ENCODE measurements at places on chromosomes 12 and 14.

DNA sequence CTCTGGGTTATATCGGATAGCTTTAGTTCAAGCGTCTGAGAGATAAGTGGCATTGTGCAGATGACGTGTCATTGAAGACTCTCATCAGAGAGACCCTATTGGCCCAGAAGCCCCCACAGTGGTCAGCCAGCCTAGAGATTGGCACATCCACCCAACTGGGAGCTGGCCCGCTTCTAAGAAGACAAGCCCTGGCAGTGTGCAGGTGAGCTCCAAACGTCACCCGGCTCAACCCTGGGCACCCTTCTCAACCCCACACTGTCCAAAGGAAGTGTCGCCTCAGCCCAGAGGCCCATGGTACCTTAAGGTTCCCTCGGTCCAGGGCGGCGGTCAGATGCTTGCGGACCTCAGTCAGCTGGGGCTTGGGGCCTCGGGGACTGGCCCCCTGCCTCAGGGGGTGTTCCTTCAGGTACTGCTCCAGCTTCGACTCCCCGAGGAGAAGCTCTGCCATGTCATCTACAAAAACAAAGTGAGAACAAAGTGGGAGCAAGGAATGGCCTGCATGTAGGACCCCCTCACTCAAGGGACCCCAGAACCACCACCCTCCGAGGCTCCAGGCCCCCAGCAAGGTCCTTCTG, 30.3 kb downstream of the TTC7B start:
- DNase-seq, result no peak

DNA sequence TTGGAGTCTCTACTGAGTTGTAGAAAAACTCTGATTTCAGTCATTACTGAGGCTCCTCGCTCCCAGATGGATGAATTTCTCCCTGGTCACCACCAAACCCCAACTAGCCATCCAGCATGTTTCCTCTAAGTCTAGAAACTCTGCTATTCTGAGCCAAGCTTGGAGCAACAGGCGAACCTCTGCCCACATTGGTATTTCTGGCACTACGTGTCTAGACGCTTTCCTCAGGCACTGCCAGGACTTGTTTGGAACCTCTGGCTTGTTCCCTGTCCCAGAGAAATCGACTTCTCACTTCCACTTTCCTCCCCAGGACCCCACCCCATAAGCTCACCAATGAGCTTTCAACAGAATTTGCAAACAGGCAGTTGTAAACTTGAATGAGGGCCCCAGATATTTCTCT, 27.6 kb downstream of the WSCD2 start:
- no peak for DNase-seq

GRCh38 chr14:24240110-24240918, 2.1 kb downstream of the TINF2 start:
- DNase-seq, result no peak

DNA sequence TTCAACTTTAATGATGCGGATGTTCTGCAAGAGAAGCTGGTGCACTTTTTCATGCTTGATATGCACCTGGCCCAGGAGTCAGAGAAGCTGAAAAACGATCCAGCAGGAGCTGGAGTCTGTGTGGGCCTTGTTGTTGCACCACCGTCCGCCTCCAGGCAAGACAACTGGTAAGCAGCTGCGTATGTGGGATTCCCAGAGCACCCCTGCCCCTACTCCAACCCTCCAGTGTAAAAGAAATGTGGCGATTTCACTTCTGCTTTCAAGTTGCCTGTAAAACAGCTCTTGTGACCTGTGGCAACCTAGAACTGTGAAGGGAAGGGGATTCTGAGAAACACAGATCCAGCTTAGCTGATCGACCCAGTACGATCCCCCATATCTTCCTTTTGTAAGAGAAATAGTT, 154.1 kb upstream of the PELI2 start:
- DNase-seq, result no peak

DNA sequence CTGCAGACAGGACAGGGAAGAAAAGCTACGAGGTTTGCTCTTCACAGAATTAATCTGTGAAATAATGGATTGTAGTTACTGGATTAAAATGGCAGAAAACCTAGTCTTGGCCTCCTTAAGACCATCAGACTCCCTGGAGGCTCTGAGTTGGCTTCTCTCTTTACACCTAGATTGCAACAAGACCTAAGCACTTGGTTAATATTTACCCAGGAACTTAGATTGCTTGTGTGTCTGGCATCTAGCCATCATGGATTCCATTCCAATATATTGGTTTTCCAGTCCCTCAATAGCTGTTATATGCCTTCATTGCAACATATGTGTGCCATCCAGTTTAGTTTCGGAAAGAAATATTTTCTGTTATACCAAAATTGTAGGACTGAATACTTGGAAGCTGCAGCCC, 1.9 kb upstream of the GTF2A1 start:
- no peak for DNase-seq

DNA sequence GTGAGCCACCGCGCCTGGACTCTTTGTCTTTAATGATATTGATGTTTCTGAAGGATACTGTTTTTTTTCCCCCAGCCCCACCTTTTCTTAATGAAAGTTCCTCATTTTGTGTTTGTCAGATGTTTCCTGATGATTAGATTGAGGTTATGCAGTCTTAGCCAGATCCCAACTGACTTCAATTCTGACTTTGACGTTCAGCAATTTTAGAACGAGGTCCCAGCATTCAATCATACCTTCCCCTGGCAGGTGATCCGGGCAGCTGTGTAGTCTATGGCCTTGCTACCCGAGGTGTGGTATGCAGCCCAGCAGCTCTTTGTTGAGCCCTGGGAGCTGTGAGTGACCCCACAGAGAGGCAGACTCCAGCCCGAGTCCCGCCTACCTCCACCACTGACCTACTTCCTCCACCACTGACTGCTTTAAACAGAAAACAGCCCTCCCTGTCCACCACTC, 82.7 kb downstream of the LGMN start:
- no peak for DNase-seq

DNA sequence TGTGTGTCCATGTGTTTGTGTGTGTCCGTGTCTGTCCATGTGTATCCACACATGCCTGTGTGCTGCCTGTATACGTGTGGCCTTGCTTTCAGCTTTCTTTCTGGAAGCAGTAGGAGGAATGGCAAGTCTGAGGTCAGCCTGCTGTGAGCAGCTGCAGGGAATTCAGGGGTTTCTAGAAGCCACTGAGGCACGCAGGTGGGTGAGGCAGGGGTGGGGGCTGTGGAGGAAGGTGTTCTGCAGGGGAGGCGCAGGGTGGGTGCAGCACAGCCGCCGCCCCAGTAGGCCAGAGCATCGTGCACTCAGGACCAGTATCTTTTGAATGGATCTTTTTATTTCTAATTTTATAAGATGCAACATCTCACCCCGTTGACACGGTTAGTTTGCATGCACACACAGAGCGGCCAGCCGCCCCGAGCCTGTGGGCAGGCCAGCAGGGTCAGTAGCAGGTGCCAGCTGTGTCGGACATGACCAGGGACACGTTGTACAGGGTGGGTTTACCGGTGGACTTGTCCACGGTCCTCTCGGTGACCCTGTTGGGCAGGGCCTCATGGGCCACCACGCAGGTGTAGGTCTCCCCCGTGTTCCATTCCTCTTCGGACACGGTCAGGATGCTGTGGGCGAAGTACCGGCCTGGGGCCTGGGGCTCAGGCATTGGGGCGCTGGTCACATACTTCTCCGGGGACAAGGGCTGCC, 327.7 kb downstream of the TMEM121 start:
- no peak for DNase-seq

GRCh38 chr12:57243521-57244311, 7.3 kb downstream of the STAC3 start:
- DNase-seq, result peak; percentile 79

GRCh38 chr12:61765926-61766325, 494.3 kb upstream of the USP15 start:
- no peak for DNase-seq

- no peak for DNase-seq
Measured at GRCh38 chr12:67655829-67656228, 7.3 kb downstream of the DYRK2 start.

DNA sequence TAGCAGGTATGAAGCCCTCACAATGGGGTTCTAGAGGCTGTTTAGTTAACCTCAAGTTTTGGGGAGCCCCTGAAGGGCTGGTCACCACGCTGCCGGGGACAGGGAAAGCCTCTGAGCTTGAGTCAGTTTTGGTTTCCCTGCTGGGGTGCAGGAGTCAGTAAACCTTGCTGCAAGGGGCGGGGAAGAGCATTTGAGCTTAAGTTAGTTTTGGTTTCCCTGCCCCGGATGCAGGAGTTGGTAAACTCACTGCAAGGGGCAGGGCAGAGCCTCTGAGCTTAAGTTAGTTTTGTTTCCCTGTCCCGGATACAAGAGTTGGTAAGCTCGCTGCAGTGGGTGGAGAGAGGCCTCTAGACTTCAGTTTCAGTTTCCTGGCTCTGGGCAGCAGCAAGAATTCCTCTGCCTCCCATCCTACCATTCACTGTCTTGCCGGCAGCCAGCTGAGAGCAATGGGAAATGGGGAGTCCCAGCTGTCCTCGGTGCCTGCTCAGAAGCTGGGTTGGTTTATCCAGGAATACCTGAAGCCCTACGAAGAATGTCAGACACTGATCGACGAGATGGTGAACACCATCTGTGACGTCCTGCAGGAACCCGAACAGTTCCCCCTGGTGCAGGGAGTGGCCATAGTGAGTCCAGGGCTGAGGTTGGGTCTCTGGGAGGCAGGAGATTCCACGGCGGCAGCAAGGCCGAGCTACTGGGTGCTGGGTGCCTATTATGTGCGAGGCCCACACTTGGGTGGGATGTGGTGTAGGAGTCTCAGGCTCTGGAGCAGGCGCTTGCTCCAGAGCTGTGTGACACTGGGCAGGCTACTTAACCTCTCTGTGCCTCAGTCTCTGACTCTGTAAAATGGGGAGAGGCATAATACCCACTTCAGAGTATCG, at the start of gene OAS2:
Gene OAS2 (plus strand): TSS at position 357 of the 878 bp plus-strand sequence. CDS start 90 bp downstream, at position 447.
- peak; percentile 74 for DNase-seq

- DNase-seq, result no peak
Measured at GRCh38 chr12:88844426-88844825, 264.2 kb upstream of the KITLG start.

- DNase-seq, result no peak
Measured at GRCh38 chr14:76772300-76773187, 11.3 kb downstream of the VASH1 start.

DNA sequence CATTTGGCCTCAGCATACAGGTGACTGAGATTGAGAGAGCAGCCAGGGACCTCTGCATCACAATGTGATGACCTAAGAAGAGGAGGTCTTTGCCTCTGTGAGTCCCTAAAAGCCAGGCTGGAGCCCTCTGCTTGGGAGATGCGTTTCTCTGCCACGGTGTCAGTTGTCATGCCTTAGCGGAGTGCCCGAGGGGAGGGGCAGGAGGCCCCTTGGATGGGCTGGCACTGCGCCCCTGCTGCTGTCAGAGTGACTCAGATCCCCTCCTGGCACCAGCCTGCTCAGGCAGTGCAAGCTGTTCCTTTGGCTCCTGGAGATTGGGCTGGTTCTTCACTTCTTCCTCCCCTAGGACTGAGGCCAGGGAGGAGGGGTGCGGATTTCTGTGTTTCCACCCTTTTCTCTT, 64.9 kb upstream of the KCNA5 start:
- no peak for DNase-seq

DNA sequence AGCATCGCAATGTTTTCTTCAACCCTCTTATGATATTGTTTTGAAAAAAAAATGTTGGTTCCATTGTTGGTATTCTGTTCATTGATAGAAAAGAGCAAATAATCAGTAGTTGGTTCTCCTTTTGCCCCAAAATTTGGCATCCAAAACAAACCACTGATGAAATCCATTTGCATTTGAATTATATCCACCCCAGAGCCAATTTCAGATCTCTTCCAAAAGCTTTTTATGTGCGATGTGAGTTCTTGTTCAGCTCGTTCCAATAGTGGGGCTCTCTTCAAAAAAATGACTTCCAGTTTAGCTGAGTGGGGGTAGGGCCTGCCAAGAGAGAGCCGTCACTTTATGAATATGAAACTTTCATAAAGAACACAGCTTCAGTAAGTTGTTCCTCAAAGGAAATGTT, 130.7 kb downstream of the DIO2 start:
- no peak for DNase-seq

DNA sequence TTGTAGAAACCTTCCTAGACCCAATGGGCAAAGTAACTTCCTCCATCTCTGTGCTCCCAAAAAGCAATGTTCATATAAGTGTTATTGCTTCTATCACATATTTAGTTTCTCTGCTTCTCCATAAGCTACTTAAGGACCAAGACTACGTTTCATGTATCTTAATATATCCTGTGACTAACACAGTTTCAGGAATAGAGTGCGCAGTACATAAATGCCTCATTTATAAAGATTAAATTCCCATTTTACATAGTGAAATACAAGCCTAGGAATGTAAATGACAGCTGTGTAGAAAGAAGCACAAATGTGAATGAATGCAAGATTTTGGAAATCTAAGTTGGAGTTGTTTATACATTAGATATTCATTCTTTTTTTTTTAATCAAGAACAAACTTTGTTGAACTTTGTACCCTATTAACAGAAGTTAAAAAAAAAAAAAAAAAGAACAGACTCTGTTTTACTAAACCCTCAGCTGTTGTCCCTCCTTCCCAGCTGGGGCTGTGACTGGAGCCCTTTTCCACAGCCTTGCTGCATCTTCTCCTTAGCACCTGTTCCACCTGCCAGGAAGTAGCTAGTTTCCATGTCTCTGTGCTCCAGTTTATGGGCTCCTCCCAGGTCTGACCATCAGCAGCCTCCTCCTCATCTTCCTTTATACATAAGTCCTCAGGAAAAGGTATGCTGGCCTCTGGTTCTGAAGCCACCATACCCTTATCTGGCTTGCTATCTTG, 7.0 kb upstream of the METTL17 start:
- no peak for DNase-seq

DNA sequence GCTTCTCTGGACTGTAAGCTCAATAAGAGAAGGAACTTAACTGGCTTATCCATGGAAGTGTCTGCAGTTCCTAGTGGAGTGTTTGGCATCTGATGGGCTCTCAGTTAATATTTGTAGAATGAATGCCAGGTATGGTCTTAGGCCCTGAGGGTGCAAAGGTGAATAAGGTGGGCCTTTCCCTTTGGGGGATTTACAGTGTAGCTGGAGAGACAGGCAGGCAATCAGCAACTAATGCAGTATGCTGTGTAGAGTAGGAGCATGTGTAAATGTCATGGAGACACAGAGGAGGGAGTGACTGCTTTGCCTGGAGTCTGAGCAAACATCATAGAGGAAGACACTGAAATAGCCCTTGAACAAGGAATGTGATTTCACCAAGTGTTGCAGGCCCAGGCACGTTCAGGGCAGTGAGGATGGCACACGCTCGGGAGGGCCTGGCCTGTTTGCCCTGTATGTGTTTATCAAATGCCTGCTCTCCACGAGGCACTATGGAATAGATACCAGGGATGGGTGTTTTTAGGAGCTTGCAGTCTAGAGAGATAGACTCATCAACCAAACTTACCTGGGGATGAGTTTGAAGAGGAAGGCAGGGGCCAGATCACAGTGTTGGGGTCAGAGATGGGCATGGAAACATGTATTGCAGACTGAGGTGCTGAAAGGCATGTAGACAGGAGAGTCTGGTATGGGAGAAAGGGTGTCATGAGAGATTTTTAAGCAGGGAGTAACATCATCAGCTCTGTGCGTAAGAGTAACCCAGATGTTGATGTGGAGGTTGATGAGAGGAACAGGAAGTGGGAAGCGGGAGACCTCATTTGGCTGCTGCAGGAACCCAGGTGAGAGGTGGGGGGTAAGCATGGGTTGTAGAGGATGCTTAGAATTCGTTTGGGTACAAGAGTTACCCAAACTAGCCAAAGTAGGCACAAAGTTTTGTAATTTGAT, 54.1 kb downstream of the PLXNC1 start:
- DNase-seq, result no peak

Data from activated gamma-delta T cell treated with Interleukin-2 at 50 U/mL for 16 hours (primary cell).